H7 (cell line): ENCODE measurements at places on chromosomes 7 and 10. TPM values are rescaled to one million over a fixed set of nuclear protein-coding genes. Genes with fewer than 3 reads are reported as not detected.

GRCh38 chr10:1594372-1595241, 142.7 kb downstream of the ADARB2 start:
- peak; percentile 44 for DNase-seq

DNA sequence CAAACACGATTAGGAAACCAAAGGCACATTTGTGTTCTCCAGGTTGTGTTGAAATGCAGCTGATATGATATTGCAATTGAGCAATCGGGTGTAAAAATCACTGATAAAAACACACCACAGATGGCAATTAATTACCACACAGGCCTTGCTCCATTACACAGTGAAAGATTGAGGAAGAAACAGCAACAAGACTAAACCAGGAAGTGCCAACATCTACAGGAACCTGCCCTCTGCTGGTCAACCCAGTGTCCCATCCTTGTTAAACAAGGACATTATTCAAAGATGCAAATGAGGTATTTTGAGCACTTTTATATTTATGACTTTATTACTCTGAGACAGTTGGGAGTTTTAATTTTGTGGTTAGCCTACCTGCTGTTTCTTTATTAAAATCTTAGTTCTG, 765.6 kb upstream of the GHITM start:
- DNase-seq = peak; percentile 16

GRCh38 chr10:48454302-48455054, 148.0 kb downstream of the MAPK8 start:
- peak; percentile 70 for DNase-seq

DNA sequence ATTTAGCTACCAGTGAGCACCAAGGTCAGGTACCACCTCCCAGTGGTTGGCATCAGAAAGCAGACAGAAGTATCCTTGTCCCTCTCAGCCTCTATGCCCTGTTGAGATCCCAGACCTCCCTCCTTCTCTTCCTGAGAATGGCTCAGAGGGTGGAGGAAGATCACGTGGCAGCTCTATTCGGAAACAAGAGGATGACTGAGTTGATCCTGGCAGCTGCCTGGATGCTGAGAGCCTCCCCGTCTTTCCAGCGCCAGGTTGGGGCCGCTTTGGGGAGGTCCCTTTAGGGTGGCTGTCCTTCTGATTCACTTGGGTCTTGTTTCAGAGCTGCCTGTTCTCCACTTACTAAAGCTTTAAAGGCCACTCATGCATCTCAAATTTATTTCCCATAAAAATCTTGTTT, 36.9 kb upstream of the NPFFR1 start:
- DNase-seq = no peak

DNA sequence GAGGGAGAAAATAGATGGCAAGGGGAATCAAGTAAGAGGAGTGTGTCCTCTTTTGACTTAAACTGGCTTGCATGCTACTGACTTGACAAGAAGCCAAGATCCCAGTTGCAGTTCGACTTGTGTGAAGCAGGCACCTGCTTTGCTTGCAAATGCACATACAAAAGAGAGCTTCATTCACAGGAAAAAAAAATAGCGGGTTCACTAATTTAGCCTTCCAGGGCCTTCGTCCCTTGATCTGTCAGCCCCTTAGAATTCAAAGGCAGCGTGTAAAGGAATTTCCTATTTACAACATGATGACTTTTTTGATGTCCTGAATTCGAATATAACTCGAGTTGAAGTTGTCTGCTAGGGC, 192.1 kb downstream of the CELF2 start:
- no peak for DNase-seq

GRCh38 chr7:159027056-159027788, 117.4 kb downstream of the VIPR2 start:
- peak; percentile 67 for DNase-seq

GRCh38 chr10:110481919-110482318, 15.8 kb upstream of the DUSP5 start:
- no peak for DNase-seq

DNA sequence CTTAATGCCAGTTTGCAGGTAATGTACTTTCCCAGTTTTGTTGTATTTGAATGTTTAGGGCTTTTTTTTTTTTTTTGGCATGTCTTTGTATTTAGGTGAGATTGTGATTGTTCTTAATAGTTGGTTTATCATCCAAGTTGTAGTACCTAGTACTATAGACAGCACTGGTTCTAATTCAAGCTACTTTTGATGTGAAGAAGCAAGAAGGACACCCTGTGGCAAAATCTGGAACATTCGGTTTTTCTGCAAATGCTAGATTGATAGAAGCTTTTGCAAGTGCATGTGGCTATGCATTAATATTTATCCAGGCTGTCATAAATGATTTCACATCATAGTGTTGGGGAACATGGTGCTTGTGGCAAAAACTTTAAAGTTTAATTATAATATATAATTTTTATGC, 248.9 kb downstream of the FOXP2 start:
- no peak for DNase-seq

DNA sequence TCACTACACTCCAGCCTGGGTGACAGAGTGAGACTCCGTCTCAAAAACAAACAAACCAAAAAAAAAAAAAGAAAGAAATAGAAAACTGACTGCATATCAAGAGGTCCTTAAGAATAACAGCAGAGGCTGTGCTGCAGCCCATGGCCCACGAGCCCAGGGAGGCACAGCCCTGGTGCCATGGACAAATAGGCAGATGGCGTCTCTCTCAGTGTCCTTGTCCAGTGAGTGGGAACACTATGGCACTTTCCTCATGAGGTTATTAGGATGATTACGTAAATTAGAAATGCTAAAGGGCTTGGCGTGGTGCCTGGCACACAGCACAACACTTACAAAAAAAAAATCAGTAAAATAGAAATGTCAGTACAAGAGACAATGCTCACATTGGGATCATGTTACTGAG, 33.4 kb upstream of the PFKP start:
- no peak for DNase-seq

DNA sequence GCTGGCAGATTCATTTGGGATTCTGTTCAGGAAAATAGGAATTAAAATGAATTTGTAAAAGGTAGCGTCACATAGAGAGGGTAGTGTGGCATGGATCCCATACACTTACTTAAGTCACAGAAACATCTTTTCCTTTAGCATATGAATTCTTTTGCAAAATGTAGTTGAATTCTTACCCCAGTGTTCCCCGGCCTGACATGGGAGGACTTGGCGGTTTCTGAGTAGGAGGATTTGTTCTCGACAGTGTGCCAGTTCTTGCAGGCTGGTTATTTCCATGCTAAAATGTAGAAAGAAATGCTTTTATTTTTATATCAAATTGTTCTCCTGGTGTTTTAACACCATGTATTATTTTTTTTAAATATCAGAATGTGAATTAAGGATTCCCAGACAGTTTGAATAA, 72.6 kb downstream of the PDSS1 start:
- DNase-seq = no peak

The JCAD gene
- total RNA-seq = 2.5 and 3.9 TPM in 2 replicates

The LRMDA gene
- total RNA-seq = not detected in 2 replicates

The COBL gene
- 4.2 and 4.6 TPM in 2 replicates for total RNA-seq

The CLDN4 gene
- 2.0 and 2.1 TPM in 2 replicates for total RNA-seq

The STRIP2 gene
- total RNA-seq = 3.8 and 5.1 TPM in 2 replicates

The NACAD gene
- total RNA-seq = 1.5 and 1.7 TPM in 2 replicates

The ADCY1 gene
- total RNA-seq = 5.6 and 8.1 TPM in 2 replicates

The ANKRD61 gene
- total RNA-seq = 0.18 and 0.31 TPM in 2 replicates

The PLCE1 gene
- 0.52 and 0.69 TPM in 2 replicates for total RNA-seq

The RPEL1 gene
- total RNA-seq = not detected in 2 replicates

The PDGFA gene
- 149 and 202 TPM in 2 replicates for total RNA-seq

The VGF gene
- 12.0 and 22.5 TPM in 2 replicates for total RNA-seq
